ENCODE measurements at places on chromosomes 12 and 14.

DNA sequence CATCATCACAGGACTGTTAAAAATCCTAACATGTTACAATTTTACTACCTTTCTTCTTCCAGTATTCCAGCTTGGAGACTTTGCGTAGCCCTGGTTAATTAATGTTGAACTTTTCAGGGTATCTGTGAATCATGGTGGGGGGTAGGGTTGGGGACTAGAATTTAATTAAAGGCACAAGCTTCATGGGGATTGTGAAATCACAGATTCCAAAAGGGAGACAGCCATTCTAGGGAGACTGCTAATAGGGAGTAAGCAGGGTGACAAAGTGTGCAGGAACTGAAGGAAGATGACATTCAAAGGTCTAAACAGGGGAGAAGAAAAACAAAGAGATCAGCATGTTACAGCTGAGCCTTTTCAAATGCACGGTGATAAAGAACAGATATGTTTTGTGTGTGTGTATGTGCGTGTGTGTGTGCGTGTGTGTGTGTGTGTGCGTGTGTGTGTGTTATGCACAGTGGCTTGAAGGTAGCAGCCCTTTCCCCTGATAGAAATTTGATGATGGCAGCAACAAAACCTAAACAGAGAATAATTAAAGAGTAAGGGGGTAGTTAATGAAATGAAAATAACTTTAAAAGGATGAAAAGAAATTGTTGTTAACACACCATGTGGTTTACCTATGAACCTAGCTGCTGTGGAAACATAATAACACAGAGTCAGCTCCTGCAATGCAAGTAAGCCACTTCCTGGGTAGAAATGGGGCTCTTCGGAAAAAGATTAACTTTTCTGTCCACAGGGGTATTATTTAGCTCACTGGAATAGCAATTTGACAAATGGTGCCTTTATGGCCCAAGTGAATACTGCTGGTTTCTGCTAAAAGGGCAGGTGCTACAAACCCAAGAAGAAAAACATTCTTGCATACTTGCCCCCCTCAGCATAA lies 581.7 kb downstream of the DIO2 start:
- no peak for DNase-seq

DNA sequence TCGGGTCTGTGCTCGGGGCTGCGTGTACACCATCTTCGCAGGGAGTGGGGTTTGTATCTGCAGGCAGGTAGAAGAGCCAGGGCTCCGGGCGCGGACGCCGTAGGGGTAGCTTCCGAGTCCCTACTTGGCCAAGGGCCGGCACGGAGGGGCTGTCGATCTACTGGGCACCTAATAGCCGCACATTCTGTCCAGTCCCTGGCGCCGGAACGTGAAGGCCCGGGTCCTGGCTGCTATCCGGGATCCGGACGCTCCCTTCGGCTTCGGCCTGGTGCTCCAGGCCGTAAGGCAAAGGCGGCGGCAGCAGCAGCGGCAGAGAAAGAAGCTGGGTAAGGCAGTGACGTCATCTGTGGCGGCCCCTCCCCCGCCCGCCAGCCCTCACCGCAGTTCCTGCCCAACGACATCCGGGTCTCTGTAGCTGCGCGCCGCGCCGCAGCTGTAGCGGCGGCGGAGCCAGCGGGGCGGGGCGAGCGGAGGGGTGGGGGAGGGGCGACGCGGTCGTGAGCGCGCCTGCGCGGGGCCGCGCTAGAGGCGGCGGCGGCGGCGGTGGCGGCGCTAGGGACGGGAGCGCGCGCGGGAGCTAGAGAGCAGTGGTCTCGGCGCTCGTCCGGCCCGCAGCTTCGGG lies at the start of gene PPM1A:
PPM1A (plus strand) TSS at position 525 of the 622 bp plus-strand sequence. CDS start 33,483 bp downstream, outside the sequence.
- DNase-seq: peak; percentile 87

DNA sequence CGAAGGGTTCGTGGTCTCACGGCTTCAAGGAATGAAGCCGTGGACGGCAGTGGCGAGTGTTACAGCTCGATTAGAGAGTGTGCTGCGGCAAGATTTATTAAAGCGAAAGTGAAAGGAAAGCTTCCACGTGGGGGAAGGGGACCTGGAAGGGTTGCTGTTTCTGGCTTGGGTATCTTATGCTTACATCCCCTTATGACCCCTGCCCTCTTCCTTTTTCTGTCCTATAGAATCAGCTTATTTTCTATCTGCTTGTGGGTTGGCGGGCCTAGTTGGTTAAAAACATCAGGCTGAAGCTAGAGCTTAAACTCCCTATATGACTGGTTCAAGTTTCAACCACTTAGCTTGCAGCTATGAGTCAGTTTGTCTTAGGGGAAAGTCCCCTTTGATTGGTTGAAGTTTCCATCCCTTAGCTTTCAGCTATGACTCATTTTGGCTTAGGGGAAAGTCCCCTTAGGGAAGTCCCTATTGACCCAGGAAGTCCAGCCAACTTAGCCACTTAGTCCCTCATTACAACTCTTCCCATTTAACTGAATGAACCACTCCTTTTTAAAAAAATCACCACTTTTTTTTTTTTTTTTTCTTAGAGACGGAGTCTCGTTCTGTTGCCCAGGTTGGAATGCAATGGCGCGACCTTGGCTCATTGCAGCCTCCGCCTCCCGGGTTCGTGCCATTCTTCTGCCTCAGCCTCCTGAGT lies 1494.7 kb upstream of the TMEM132C start:
- DNase-seq: no peak

GRCh38 chr14:65453807-65454480 lies 41.4 kb downstream of the FUT8 start:
- no peak for DNase-seq

GRCh38 chr14:51870606-51871005 lies 10.2 kb downstream of the GNG2 start:
- no peak for DNase-seq
